ENCODE measurements at places on chromosomes 4 and X.

- no peaks in the 10 kb centered on the region for H3K36me3 ChIP-seq
- DNase-seq: peak; percentile 49
- H3K4me3 ChIP-seq: no peak overlapping the region
- H3K27ac ChIP-seq: no peak overlapping the region
- peaks cover 7% of the 10 kb centered on the region for H3K27me3 ChIP-seq
- no peaks in the 10 kb centered on the region for H3K4me1 ChIP-seq
These were observed 2.2 kb downstream of the ZNF185 start for GRCh38 chrX:152899874-152900719.

DNA sequence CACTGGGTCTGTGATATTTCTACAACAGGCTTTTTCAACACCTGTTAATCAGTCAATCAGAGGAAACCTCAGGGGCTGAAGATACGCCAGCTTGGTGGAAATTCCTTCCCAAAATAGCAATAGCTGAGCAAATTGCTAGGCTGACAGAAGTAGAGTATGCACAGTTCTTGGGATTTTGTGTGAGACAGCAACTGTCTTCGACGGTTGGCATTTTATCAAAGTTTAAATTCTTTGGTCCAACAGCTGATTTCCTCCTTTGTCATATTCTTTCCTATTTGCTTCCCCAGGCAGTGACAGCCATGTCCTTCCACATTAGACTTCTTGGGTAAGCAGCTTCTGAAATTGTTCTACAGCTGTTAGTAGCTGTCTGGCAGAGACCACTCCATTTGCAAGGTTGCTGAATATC lies 8.0 kb upstream of the PALLD start:
- H3K36me3 ChIP-seq: no peaks in the 10 kb centered on the region
- H3K4me3 ChIP-seq: no peak overlapping the region
- DNase-seq: no peak

GRCh38 chr4:35710343-35710742 lies 534.0 kb downstream of the ARAP2 start:
- no peak overlapping the region for H3K4me3 ChIP-seq
- H3K36me3 ChIP-seq: no peaks in the 10 kb centered on the region
- no peak for DNase-seq
- H3K27me3 ChIP-seq: no peaks in the 10 kb centered on the region
- H3K27ac ChIP-seq: no peak overlapping the region
- no peaks in the 10 kb centered on the region for H3K4me1 ChIP-seq

DNA sequence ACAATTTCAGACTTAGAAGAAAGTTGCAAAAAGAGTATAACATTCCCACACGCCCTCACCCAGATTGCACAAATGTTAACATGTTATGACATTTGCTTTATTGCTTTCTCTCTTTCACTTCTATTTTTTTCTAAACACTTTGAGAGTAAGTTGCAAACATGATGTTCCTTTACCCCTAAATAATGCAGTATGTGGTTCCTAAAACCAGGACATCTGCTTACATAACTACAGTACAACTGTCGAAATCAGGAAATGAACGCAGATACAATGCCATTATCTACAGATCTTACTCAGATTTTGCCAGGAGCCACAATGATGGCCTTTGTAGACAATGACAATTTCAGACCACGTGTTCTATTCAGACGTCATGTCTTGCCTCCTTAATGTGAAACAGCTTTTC lies 22.4 kb downstream of the SH3TC1 start:
- peak overlapping the region; percentile 8 for H3K27ac ChIP-seq
- H3K27me3 ChIP-seq: no peaks in the 10 kb centered on the region
- H3K36me3 ChIP-seq: peaks cover 22% of the 10 kb centered on the region
- DNase-seq: no peak

DNA sequence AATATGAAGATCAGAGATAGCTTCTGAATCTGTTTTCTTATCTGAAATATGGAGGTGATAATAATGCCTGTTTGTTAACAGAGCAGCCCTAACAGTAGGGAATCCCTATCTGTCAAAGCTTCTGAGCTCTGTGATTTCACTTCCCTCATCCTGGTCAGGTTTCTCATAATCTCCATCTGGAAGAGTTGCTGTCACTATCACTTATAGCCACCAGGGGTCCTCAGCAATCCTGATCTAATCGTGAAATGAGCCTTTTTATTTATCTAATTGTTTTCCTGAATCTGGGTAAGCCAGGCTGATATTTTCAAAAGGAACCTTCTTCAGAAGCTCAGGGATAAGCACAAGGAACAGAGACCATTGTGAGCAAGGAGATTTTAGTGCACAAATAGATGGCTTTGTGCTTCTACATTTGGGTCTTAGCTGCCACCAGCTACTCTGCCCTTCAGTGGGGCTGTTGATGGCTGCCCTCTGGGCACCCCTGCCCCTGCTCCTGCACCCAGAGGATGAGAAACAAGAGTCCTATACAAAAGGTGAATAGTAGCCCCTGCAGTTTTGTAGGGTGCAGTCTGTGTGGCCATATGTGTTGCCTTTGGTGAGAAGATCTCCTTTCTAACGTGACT lies 196.4 kb upstream of the RADX start:
- H3K4me3 ChIP-seq: no peak overlapping the region
- DNase-seq: no peak
- H3K27me3 ChIP-seq: no peaks in the 10 kb centered on the region
- no peaks in the 10 kb centered on the region for H3K36me3 ChIP-seq
- H3K4me1 ChIP-seq: no peaks in the 10 kb centered on the region

GRCh38 chrX:3712051-3712869 lies 1.2 kb downstream of the PRKX start:
- peak overlapping the region; percentile 49 for H3K4me3 ChIP-seq
- H3K36me3 ChIP-seq: no peaks in the 10 kb centered on the region
- H3K4me1 ChIP-seq: no peaks in the 10 kb centered on the region

DNA sequence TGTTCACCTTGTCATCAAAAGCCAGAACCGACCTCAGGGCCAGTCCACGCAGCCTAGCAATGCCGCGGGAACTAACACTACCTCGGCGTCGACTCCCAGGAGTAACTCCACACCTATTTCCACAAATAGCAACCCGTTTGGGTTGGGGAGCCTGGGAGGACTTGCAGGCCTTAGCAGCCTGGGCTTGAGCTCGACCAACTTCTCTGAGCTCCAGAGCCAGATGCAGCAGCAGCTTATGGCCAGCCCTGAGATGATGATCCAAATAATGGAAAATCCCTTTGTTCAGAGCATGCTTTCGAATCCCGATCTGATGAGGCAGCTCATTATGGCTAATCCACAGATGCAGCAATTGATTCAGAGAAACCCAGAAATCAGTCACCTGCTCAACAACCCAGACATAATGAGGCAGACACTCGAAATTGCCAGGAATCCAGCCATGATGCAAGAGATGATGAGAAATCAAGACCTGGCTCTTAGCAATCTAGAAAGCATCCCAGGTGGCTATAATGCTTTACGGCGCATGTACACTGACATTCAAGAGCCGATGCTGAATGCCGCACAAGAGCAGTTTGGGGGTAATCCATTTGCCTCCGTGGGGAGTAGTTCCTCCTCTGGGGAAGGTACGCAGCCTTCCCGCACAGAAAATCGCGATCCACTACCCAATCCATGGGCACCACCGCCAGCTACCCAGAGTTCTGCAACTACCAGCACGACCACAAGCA lies 898 bp downstream of the UBQLN2 start:
- peak overlapping the region; percentile 54 for H3K4me3 ChIP-seq
- H3K36me3 ChIP-seq: no peaks in the 10 kb centered on the region
- H3K27ac ChIP-seq: peak overlapping the region; percentile 90
- H3K4me1 ChIP-seq: no peaks in the 10 kb centered on the region
- no peak for DNase-seq
- no peaks in the 10 kb centered on the region for H3K27me3 ChIP-seq

GRCh38 chr4:69828828-69829227 lies 31.1 kb downstream of the SULT1E1 start:
- no peak overlapping the region for H3K27ac ChIP-seq
- H3K4me1 ChIP-seq: peaks cover 32% of the 10 kb centered on the region
- H3K36me3 ChIP-seq: no peaks in the 10 kb centered on the region
- no peaks in the 10 kb centered on the region for H3K27me3 ChIP-seq
- DNase-seq: no peak

GRCh38 chr4:8297691-8298485 lies 28.3 kb downstream of the HTRA3 start:
- no peaks in the 10 kb centered on the region for H3K4me1 ChIP-seq
- peak; percentile 36 for DNase-seq
- no peak overlapping the region for H3K27ac ChIP-seq
- no peaks in the 10 kb centered on the region for H3K36me3 ChIP-seq

- DNase-seq: no peak
- H3K36me3 ChIP-seq: no peaks in the 10 kb centered on the region
- H3K4me3 ChIP-seq: no peak overlapping the region
These were observed 15.4 kb downstream of the IQSEC2 start for GRCh38 chrX:53265771-53266574.

DNA sequence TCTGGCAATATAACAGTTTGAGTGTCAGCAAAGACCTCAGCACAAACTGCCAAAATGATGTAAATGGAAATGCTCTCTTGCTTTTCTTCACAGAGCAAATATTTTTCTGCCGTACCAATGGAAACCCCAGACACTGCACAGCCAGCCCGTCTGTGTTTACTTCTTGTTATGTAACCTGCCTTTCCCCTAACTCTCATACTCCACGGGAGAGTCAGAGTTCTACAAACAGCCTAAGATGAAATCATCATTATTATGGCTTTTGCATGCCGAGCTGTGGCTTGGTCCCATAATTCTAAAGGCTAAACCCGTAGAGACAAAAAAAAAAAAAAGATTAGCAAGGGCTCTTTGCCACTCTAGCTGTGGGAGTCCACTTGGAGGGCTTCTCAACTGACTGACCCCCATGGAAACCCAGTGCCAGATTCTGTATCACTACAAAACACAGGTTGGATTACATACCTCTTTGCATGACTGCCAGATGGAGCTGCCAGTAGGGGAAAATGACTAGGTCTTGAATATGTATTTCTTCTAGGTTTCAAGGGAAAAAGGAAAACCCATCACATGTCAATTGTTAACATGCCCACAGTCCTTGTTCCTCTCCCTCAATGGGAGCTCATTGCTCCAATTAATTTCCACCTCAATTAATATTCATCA lies 197.2 kb upstream of the CNKSR2 start:
- H3K4me3 ChIP-seq: no peak overlapping the region
- DNase-seq: no peak
- no peaks in the 10 kb centered on the region for H3K27me3 ChIP-seq
- no peaks in the 10 kb centered on the region for H3K36me3 ChIP-seq

DNA sequence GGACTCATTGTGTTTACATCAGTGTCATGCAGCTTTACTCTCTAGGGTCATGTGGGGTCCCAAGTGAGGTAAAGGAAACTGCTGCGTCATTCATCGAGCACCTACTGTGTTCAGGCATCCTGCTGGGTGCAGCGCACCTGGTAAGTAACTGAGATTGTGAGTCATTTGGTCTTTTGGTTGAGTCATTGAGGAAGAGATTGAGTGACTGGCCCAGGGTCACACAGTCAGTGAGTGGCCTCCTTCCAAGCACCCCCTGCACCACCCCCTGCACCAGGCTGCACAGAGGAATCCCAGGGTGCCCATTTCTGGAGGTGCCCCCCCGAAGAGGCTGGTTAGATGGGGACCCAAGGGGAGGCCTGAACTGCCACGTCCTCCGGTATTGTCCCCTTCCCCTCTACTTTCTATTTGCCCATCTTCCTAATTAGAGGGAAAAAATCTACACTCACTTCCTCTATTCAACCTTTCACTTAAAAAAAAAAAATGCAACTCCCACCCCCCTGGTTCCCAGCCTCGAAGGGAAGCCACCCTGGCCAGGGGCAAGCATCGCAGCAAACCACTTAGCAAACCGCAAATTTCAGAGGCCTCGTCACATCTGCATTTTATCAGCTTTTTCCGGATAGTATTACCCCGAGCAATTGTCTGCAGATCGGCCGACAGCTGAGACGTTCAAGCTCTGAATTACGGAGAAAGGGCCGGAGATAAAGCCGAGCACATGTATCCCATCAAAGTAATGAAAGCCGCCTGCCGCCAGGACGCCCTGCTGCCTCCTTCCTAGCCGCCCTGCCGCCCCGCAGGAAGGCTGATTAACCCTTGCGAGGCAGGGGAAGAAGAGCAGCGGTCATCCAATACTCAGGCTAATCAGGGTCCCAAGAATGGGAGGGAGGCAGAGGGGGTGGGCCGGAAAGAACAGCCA lies 96.3 kb upstream of the MSX1 start:
- H3K4me1 ChIP-seq: no peaks in the 10 kb centered on the region
- no peak overlapping the region for H3K4me3 ChIP-seq
- DNase-seq: no peak
- H3K36me3 ChIP-seq: no peaks in the 10 kb centered on the region
- no peak overlapping the region for H3K27ac ChIP-seq
- no peaks in the 10 kb centered on the region for H3K27me3 ChIP-seq

DNA sequence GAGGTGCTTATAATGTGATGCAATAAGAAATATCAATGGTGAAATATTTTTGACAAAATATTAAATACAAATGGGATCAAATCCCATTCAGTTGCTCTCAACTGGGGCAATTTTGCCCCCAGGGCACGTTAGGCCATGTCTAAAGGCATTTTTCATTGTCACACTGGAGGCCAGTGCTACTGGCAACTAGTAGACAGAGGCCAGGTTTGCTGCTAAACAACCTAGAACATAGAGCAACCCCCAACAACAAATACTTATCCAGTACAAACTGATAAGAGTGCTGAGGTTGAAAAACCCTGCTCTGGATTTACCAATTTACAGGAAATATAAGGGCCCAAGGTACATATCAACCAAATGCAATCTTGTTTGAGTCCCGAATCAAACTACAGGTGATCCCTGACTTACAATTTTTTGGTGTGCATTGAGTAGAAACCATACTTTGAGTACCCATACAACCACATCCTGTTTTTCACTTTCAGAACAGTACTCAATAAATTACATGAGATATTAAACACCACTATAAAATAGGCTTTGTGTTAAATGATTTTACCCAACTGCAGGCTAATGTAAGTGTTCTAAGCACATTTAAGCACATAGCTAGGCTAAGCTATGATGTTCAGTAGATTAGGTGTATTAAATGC lies 237.5 kb downstream of the HNRNPD start:
- no peaks in the 10 kb centered on the region for H3K4me1 ChIP-seq
- H3K27me3 ChIP-seq: no peaks in the 10 kb centered on the region
- H3K36me3 ChIP-seq: no peaks in the 10 kb centered on the region
- H3K4me3 ChIP-seq: no peak overlapping the region
- DNase-seq: no peak

DNA sequence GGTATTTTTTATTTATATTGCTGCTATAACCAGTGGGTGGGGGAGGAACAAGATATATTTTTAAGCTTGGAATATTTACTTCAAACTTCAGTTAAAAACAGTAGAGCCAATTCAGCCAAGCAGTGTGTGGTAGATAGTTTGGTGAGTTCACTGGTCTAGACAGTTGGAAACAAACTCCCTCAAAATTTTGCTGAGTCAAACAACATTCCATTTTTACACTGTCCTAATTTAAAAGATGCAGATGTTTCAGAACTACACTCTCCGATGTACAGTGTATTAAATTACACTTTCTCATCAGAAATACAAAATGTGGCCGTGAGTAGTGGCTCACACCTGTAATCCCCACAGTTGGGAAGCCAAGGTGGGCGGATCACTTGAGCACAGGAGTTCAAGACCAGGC lies 23.3 kb downstream of the PRKX start:
- H3K4me3 ChIP-seq: no peak overlapping the region
- no peaks in the 10 kb centered on the region for H3K27me3 ChIP-seq
- H3K27ac ChIP-seq: no peak overlapping the region
- H3K4me1 ChIP-seq: no peaks in the 10 kb centered on the region
- no peaks in the 10 kb centered on the region for H3K36me3 ChIP-seq
